ENCODE measurements at places on chromosomes 13 and 19.
A peak's percentile ranks its signal among the peaks of the same experiment; 100 is the strongest.

GRCh38 chr19:6271721-6272410 is 7.9 kb downstream of the MLLT1 start:
- DNase-seq = peak; percentile 64

DNA sequence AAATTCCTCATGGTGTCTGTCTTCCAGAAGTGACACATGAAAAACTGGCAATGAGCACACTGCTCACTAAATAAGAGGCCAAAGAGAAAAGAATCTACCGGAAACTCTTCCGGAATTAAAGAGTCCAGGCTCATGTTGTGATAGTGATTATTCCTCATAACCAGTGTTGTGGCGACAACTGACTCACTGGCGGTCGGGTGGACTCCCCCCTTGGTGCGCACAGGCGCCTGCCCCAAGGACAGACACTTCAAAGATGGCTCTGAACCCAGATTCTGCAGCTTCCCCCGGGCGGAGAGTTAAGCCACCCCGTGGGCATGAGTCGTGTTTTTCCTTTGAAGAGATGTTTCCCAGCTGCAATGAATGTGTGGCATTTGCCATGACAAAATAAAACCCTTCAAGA is 10.3 kb downstream of the IL17D start:
- DNase-seq = no peak

DNA sequence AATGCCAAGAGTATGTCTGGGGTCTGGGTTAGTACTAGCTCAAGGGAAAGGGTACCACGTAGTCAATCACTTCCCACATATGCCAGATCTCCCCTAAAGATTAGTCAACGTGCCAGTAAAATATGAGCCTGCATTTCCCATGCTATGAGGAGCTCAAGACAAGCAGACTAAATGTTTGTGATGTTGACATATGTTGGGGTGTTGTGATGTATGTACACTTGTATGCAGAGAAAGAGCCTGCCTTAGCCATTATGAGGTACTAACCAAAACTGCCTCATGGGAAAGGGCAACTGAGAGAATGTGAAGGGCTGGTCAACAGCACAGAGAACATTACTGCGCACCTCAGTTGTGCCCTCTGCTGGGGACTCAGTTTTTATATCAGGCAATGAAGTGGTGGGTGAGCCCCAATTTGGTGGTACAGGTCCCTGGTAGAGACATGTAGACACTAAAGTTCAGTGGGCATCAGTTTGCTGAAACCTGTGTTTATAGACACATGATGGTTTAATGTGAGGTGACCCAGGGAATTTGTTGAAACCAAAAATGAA is 287.0 kb downstream of the DCT start:
- peak; percentile 30 for DNase-seq

GRCh38 chr19:31517224-31518180 is 168.3 kb upstream of the TSHZ3 start:
- DNase-seq = no peak

DNA sequence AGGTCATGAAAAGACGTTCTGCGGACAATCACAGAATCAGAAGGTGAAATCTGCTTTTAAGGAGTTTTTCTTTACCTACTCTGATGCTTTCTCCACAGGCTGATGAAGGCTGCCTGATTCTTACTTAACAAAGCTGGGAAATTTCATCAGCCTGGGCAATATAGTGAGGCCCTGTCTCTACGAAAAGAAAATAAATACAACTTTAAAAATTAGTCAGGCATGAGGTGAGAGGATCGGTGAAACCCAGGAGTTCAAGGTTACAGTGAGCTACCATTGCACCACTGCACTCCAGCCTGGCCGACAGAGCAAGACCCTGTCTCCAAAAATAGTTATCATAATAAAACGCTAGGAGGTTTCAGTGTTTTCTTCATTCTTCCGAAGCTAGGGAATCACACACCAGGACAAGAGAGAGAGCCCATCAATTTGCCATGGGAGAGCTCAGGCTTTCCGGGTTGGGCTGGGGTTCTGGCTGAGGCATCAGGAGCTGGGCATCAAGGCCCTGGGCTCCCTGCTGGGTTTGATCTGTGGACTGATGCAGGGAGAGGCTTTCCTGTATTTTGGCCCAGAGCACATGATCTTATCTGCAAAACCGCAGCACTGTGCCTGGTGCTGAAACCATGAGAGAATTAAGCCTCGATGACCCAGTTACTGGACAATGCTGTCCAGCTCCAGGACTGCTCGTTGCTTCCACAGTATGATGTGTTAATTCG is 25.1 kb upstream of the CEBPG start:
- DNase-seq = no peak

- DNase-seq = no peak
Observed at GRCh38 chr13:27905650-27906049, 14.2 kb upstream of the PDX1 start.

GRCh38 chr13:44679597-44679996 is 103.5 kb upstream of the TSC22D1 start:
- no peak for DNase-seq

GRCh38 chr13:33015791-33016323 is 366 bp upstream of the KL start:
- no peak for DNase-seq

GRCh38 chr19:31461814-31462539 is 112.7 kb upstream of the TSHZ3 start:
- no peak for DNase-seq

GRCh38 chr19:49912965-49913685 is 15.9 kb upstream of the ATF5 start:
- DNase-seq = no peak

GRCh38 chr13:56615572-56615971 is 525.1 kb upstream of the PRR20A start:
- DNase-seq = no peak

Measured in tibial nerve (tissue), 4 donors.